T-helper 22 cell (primary cell): ENCODE measurements at places on chromosomes 7 and 10.

DNA sequence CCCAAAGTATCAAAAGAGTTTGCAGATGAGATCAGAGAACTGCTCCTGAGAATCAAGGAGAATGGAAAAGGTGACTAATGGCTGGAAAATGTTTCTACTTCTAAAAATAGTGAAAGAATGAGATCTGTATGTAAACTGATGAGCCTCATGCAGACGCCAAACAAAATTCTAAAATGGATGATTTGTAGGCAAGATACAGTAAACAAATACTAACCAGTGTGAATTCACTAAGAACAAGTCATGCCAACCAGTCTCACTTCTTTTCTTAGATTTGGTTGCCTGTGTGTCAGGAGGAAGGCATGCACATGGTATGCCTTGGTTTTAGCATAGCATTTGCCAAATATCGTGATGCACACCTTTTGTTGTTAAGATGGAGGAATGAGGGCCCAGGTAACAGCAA, 94.9 kb upstream of the PIK3CG start:
- DNase-seq = no peak

DNA sequence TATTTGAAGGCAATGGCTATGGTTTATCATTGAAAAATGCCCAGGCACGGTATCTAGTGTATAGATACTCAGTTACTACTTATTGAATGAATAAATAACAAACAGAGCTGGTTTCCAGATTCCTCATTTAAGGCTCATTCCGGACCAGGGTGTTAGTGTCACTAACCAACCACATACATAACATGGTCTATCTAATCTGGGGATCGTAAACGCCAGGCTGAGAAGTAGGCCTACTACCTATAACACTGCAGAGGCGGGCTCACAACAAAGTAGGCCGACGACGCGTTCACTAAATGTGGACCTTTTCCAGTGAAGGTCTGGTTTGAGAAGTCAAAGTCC, 423 bp downstream of the LSM5 start:
- no peak for DNase-seq

GRCh38 chr7:40969641-40970040, 733.2 kb downstream of the INHBA start:
- DNase-seq = no peak

GRCh38 chr10:101123815-101124617, 7.1 kb upstream of the TLX1 start:
- DNase-seq = no peak

DNA sequence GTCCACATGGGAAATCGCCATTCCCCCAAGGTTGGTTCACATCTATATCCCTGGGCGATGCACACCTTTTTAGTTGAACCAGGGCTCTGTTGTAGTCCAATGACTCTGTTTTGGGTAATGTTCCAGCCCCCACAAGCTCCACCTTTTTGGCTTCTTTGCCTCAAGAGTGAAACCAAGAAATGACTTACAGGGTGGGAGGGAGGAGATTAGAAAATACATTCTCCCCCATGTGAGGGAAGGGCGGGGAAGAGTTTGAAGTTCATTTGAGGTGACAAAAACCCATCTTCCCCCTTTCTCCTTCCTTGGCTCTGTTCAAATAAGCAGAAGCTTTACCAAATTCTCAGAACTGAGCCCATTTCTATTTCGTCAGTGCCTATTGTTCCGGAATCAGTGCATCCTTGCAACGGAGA, 82.8 kb downstream of the GATA3 start:
- DNase-seq = no peak

- no peak for DNase-seq
Measured at GRCh38 chr7:138833596-138833995, 35.6 kb upstream of the ATP6V0A4 start.

GRCh38 chr7:134988161-134988560, 1.9 kb downstream of the AGBL3 start:
- no peak for DNase-seq
